ENCODE measurements at places on chromosomes 3 and 15.

GRCh38 chr3:72847282-72847681, 963 bp downstream of the SHQ1 start:
- DNase-seq, result no peak

- DNase-seq, result no peak
Measured at GRCh38 chr3:83769791-83770663, 1188.8 kb upstream of the CADM2 start.

- no peak for DNase-seq
Measured at GRCh38 chr15:74548241-74548640, 7.2 kb downstream of the ARID3B start.

- DNase-seq, result no peak
Measured at GRCh38 chr3:192365571-192365970, 361.8 kb downstream of the FGF12 start.

DNA sequence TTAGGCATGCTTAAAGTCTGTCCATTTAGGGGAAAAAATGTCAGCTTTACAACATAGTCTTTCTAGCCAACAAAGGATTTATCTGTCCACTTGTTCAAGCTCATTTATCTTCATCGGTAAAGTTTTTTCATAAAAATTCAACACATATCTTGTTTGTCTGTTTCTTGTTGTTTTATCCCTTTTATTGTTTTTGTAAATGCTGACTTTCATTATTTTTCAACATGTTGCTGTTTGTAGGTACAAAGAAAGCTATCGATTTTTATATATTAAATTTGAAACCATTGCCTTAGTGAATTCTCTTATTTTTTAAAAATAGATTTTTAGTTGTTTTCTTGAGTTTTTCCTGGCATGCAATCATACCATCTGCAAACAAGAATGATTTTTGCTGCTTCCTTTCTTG, 185.8 kb downstream of the NSMCE3 start:
- DNase-seq, result no peak

- DNase-seq, result no peak
Measured at GRCh38 chr3:143895805-143896204, 47.5 kb upstream of the SLC9A9 start.

- no peak for DNase-seq
Measured at GRCh38 chr3:71117572-71118247, 465.8 kb downstream of the FOXP1 start.

Measured in NCI-H1092 (cell line).